ENCODE measurements at places on chromosomes 3 and 15.

- no peak for DNase-seq
These were observed 15.1 kb downstream of the CHRNA3 start for GRCh38 chr15:78605680-78606079.

GRCh38 chr3:159792070-159792469 is 196.6 kb upstream of the IL12A start:
- DNase-seq, result no peak

DNA sequence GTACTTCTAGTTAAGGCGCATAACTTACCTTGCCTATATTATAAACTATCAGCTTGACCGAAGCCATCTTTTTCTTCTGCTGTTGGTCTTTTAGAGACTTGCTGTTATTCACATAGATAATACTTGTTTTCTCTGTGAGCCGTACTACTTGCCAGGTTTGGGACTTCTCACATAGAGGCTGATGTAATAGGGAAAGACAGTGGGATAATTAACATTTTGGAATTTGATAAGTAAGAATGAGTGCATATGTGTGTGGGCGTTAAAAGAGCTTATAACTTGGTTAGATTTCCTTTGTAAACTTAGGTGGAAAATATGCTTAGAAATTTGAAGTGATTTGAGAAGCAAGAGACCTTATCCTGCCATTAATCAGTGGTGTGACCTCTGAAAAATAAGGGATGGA is 47.8 kb downstream of the FNDC3B start:
- DNase-seq, result no peak

DNA sequence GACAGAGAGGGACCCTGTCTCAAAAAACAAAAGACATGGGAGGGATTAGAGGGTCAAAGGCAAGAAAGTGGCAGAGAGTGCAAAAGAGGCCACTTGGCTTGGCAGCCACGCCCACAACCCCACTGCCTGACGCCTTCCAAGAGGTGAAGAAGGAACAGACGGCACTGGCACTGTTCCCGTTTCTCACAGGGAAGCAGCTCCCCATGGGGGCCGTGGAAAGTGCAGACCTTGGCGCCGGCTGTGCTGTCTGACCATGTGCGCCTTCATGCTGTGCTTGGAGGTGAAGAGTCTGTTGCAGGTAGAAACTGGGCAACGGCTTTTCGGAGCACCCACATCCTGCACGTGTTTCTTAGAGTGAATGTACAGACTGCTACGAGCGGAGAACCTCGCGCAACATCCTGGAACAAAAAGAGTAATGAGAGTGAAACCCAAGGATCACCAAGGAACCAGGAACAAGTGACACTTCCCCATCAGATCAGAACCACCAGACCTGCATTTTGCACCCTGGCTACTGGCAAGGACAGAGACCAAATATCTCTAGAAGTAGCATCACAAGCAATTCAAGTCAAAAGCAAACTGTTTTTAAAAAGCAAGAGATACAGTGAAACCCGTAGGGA is 9.7 kb downstream of the ZXDC start:
- no peak for DNase-seq

- no peak for DNase-seq
These were observed 66.9 kb upstream of the DCBLD2 start for GRCh38 chr3:98968347-98968746.

DNA sequence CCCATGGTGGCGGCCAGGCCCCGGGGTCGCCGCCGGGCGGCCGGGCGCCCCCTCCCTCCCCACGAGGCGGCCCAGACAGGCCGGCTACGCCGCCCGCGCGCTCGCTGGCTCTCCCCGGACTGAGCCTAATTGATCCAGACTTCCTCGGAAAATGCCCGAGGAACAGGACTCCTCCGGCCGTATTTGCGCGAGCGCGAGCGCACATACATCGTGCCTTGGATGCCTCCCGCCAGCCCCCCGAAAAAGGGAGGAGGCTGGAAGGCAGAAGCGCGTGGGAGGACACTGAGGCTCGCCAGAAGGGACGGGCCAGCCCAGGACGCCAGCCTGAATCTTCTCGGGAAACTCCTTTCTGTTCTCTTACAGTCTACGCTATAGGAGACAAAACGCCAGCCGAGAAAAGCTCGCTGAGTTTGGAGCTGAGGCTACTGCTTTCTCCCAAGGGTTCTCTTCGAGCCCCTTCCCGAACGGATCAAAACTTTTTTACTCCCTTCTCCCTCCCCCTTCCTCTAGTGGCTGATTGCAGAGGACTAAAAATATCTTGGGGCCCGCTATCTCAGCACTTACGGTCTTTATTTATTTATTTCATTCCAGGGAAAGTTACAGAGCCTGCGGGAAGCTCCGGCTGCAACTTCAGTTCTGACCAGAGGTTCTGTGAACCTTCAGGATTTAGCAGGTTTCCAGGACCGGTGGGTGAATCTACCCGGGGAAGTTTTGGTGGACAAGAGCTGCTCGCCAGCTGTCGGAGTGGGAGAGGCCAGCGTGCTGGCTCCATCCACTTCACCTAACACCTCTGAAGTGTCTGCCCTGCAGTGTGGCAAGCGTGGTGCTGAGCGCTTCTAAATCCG is at the start of gene PDZRN3:
Gene PDZRN3, minus strand, starts transcription at position 121 of the 845 bp plus-strand sequence.
- DNase-seq, result no peak

- no peak for DNase-seq
These were observed 9.0 kb upstream of the CD47 start for GRCh38 chr3:108099679-108100428.

DNA sequence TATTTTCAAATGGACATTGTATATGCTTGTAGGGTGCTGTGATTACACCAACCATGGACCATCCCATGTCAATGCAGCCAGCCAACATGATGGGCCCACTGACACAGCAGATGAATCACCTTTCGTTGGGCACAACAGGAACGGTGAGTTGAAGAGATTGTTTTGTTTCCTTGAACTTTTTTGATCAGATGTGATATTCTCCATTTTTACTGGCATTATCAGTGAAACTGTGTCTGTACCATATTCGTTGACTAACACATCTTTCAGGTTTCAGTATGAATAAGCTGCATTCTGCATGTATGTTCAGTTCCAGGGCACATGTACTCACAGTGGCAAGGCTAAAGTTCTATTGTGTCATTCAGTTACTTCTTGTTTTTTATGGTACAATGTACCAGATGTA is 655.2 kb downstream of the RBMS3 start:
- no peak for DNase-seq

- no peak for DNase-seq
These were observed 4.9 kb downstream of the MAN2A2 start for GRCh38 chr15:90907838-90908507.

- DNase-seq, result no peak
These were observed 148.1 kb downstream of the WDR72 start for GRCh38 chr15:53611145-53611920.

GRCh38 chr15:45618813-45619212 is 16.0 kb upstream of the SQOR start:
- no peak for DNase-seq

DNA sequence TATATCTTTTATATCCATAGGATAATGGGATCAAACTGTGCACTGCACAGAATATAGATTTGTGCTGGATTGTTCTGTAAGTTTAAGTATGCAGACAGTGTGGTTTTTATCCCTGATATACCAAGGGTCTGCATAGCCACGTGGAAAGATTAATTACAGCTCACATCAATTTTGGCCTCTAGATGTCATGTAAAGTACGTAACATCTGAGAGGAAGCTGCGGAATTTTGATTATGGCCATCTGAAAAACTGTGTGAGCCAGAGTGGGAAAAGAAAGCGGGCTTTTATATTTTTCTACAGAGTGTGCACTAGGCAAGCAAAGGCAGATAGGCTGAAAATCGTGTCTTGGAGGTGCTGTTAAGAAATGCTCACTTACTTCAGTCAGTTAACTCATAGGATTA is 562.7 kb downstream of the GBE1 start:
- no peak for DNase-seq

GRCh38 chr15:60184579-60184978 is 180.5 kb downstream of the FOXB1 start:
- DNase-seq, result no peak

DNA sequence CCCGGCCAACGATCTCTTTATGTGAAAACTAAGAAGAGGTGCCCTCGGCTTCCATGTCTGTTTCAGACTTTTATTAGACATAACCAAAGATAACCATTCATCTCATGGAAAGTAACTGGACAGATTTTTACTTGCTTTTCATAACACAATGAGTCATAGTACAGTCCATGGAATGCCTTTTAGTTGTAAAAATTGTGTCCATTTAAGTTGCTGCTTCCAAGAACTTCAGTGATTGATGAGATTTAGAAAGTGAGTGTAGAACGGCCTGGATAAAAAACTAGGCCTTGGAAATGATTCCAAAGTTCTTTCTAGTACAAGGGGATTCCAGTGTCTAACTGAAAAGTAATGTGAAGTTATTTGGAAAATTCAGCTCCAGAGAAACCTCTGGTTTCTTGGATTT is 10.8 kb downstream of the EIF2AK4 start:
- DNase-seq, result no peak

DNA sequence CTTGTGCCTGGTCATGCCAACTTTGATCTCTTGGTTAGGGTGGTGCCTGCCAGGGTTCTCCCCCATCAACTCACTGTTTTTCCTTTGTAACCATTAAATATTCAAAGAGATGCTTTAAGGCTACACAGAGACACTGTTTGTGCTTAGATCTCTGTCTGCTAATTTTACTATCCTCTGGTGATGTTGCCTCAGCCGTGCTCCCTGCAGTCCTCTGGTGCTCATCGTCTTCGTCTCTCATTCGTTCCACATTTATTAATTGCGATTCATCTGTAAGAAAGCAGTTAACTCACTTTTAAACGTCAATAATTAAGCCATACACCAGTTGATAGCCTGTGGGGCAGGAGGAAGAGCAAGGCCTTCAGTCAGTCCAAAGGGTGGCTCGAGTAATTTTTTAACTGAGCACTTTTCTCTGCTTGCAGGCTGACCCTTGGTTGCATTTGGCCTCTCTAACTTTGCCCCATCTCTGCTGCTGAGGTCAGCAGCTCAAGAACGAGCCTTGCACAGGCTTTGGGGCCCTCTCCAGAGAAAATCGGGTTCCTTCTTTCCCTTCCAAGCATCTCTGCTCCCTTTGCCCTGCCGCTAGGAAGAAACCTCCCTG is 62.9 kb downstream of the KLF15 start:
- DNase-seq, result no peak

DNA sequence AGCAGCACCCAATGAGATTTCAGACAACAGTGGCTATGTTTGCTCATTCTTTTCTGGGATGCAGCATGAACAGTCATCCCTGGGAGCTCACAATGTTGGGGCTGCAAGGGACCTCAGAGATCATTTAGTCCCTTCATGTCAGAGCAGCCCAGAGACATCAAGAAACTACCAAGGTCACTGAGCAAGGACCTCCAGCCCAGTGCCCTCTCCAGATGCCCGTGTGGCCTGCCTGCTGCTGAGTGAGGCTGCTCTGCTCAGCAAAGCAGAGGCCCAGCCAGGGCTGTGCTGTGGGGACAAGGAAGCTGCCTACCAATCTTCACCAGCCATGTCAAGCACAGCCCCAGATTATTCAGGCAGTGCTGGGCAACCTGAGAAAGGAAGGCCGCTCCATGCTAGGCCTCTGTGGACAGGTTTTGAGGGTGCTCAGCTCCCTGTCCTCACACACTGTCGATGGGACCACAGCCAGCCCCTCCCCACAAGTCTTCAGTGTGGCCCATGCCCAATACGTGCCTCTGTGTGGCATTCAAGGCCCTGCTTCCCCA is 99.7 kb downstream of the DAPK2 start:
- DNase-seq, result no peak

DNA sequence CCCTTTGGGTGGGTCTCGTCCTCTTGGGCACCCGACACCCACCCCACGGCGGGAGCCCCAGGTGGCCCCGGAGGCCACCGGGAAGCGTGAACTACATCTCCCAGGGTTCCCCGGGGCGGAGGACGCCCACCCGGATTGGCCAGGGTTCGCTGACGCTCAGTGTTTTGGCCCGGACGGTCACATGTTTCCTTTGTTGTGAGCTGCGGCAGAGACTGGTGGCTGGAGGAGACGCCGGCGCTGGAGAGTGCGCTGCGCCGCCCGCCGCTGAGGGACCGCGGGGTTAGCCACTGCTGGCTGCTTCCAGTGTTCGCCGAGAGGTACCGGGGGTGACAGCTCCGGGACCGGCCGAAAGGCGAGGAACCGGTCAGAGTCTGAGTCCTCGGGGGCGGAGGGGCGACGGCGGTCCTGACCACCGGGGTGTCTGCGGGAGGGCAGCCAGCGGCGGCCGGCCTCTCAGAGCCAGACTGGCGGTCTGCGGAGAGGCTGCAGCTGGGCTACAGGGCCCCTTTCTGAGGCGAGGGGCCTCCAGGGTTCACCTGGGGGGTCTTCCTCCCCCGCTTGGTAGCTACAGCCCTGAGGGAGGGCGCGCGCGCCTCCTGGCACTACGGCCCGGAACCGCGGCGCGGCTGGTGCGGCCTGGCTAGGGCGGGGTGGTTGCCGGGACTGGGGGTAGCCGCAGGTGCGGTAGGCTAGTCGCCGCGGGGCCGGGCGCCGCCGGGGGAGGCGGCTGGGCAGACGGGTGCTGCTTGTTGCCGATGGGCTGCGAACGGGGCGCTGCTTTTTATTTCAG is at the start of gene KLHL24:
Gene KLHL24, plus strand, starts transcription at position 193 of the 790 bp plus-strand sequence. CDS start 14,734 bp downstream, outside the sequence.
- peak; percentile 90 for DNase-seq

DNA sequence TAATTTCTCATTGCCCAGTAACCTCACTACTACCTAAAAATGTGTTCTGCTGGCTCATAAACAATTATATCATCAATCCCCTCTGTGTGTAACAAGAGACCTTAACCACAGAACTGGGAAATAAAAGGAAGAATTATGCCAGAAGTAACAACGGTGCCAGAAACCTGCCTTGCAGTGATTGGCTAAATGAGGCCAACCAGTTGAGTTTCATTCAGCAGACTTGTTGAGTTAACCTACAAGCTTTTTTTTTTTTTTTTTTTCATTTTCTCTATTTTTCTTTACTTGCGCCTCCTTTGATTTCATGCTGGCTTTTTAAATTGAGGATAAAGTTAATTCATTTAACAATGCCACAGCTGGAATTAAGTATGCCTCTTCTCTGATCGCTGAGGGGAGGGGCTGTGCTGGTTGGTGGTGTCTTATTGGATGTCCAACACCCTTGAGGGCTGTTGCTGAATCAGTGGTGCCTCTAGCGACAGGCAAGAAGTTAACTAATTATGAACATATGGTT is 30.0 kb upstream of the GMNC start:
- no peak for DNase-seq

- DNase-seq, result no peak
These were observed 211.5 kb upstream of the TP63 start for GRCh38 chr3:189419683-189420082.

GRCh38 chr3:34408088-34408487 is 609.7 kb downstream of the PDCD6IP start:
- no peak for DNase-seq

DNA sequence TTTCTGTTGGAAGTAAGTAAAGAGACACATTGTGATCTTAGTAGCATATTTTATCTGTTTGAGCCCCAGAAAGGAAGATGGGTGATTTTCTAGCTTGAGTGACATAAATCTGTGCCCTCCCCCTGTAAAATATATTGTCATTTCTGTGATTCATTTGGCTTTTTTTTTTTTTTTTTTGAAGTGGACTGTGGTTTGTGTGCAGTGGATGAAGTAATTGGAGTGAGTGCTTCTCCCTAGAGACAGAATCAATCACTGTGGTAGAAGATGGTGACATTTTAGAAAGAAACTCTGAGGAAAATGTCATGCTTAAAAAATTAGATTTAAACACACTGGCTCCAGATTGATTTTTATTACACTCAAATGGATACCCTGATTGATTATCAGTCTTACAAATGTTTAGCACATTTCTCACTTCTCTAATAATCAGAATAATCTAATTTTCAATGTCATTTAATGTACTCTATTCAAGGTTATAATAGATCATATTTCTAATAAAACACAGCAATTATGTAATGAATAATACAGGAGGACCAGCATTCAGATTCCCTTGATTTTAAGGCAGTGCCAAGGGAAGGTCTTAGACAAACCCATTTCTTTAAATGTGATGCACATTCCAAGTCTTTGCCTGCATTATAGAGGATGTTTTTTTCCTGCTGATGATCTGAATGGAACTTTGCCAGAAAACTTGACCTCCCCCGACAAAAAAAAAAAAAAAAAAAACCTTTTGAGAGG is 116.6 kb downstream of the TOP2B start:
- DNase-seq, result no peak
